Tibial nerve (tissue), 4 donors: ENCODE measurements at places on chromosomes 1 and 21. TPM values are rescaled to one million over a fixed set of nuclear protein-coding genes. Genes with fewer than 3 reads are reported as not detected.
A peak's percentile ranks its signal among the peaks of the same experiment; 100 is the strongest.

DNA sequence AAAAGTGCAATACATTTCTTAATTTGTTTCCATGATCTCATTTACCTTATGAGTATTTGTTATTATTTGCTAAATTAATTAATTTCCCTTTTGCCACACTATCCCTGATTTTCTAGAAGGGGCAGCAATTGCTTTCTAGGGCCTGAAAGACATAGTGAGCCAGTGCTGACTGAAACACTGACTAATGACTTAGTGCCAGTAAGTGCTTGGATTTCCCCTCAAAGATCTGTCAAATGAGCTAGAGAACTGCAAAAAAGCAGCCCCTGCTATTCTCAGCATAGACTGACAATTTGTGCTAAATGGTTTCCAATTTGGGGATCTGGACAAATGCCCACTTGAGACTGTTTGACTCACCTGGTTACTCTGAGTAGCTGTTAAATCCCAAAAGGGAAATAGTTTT, 35.6 kb upstream of the USH2A start:
- H3K27me3 ChIP-seq, result no peaks in the 10 kb centered on the region
- no peak for DNase-seq
- H3K27ac ChIP-seq, result no peak overlapping the region
- no peaks in the 10 kb centered on the region for H3K4me1 ChIP-seq
- H3K4me3 ChIP-seq, result no peak overlapping the region

DNA sequence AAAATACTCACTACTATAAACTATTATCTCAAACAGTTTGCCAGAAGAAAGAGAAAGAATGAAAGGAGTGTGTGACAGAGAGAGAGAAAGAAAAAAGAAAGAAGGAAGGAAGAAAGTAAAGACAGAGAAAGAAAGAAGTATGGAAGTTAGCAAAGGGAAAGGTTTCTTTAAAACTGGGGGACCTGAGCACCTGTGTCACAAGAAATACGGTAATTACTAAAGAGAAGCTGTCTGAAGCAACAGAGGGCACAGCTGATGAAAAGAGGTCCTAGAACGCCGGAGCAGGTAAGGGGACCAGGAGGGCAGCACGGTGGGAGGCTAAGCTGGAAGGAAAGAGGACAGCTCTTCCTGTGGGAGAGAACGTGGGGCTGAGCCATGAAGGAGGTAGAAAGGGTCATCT, 163.6 kb downstream of the DSCAM start:
- no peak overlapping the region for H3K4me3 ChIP-seq
- DNase-seq, result no peak
- no peaks in the 10 kb centered on the region for H3K27me3 ChIP-seq

DNA sequence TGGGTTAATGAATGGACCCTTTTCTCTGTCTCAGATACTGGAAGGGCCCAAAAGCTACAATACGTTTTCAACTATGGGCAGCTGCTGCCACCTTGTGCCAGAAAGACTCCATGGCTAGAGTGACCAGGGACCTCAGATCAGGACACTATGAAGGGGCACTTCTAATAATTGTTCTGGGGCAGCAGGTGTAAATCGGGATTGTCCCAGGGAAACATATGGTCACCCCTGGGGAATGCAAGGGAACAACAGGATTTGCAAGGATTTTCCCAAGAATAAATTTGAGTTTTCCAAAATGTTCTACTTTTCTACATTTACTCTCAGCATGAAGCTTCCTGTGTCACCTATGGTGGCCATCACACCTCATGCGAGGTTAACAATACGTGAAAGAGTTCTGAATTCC, 12.0 kb upstream of the FCAMR start:
- no peaks in the 10 kb centered on the region for H3K4me1 ChIP-seq
- H3K27ac ChIP-seq, result no peak overlapping the region
- H3K27me3 ChIP-seq, result no peaks in the 10 kb centered on the region
- no peaks in the 10 kb centered on the region for H3K36me3 ChIP-seq

DNA sequence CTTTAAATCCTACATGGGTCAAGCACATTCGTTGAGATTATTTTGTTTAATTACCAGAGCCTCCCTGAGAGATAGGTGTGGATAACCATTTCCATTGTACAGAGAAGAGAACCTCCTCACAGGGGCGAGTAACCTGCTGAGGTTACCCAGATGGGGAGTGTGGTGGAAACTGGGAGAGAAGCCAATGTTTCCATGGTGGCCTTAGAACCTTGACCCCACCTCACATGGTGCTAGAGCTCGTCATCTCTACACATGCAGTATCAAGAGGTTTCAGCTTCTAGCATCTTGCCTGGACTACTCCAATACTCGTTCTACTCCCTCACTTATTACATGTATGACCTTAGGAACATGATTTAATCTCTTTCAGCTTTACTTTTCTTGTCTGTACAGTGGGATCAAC, 4.8 kb downstream of the REG4 start:
- no peaks in the 10 kb centered on the region for H3K27me3 ChIP-seq
- no peak for DNase-seq
- H3K4me1 ChIP-seq, result peaks cover 3% of the 10 kb centered on the region

DNA sequence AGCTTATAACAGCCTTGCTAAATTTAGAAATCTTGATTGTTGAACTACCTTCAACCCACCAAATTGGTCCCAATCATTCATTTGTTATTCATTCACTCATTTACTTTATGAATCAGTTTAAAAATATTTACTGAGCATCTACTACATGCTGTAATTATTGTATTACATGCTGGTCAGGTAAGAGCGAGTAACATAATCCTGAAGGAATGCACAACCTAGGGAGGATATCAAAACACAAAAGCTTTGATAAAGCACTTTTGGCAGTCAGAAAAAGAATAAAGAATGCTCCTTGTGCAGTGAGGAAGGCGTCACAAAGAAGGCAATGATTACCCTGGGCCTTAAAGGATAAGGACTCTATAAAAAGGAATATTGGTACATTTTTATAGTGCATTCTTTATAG, 518.9 kb upstream of the NR5A2 start:
- H3K27me3 ChIP-seq, result no peaks in the 10 kb centered on the region
- DNase-seq, result no peak
- no peak overlapping the region for H3K27ac ChIP-seq
- H3K4me1 ChIP-seq, result no peaks in the 10 kb centered on the region
- H3K36me3 ChIP-seq, result no peaks in the 10 kb centered on the region

GRCh38 chr1:33170351-33171274, 11.2 kb downstream of the TRIM62 start:
- H3K27me3 ChIP-seq, result no peaks in the 10 kb centered on the region
- no peaks in the 10 kb centered on the region for H3K4me1 ChIP-seq

DNA sequence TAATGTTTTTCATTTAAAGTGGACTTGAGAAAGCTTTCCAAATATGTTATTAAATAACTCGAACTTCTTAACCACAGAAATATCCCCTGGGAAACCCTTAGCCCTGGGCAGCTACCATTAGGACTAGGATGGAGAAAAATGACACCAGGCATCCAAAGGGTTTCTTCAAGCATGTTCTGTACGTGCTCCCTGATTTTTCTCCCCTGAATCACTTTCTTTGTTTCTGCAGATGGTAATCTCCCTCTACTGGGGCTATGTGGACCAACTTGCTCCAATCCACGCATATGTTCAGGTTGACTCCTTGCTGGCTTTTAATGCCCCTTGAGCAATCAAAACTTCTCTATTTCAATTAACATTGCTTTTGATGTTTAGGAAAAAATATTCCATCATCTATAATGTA, 312.7 kb upstream of the C1orf87 start:
- no peak overlapping the region for H3K4me3 ChIP-seq
- H3K27me3 ChIP-seq, result no peaks in the 10 kb centered on the region
- no peak for DNase-seq
- H3K27ac ChIP-seq, result no peak overlapping the region

DNA sequence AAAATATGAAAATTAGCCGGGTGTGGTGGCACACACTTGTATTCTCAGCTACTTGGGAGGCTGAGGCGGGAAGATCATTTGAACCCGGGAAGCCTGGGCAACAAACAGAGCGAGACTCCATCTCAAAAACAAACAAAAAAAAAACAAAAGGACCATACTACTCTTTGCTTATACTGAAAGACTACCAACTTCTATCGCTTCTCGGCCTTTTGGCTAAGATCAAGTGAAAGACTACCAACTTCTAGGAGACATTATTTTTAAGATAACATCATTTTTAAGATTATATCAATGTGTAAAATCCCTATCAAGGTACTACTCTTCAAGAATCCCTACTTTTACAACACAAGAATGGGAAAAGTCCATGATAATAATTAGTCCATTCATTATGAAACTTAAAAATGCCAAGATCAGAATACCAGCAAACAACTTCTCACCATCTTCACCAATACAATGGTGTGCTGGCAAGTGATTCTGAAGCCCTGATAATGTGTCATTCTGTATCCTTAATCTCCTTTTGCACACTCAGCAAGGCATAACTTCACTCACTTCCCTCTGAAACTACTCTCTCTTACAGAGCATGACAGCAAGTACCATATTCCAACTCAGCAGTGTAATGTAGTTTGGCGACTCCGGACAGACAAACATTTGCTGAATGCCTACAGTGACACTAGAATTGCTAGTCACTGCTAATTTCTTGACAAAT, 1.7 kb downstream of the PTP4A2 start:
- H3K4me1 ChIP-seq, result peaks cover 76% of the 10 kb centered on the region
- H3K4me3 ChIP-seq, result peak overlapping the region; percentile 66
- DNase-seq, result no peak
- H3K36me3 ChIP-seq, result no peaks in the 10 kb centered on the region
- H3K27me3 ChIP-seq, result no peaks in the 10 kb centered on the region

GRCh38 chr1:114695430-114696058, at the start of gene AMPD1:
Gene AMPD1, minus strand, starts transcription at chr1:114695546. Its CDS starts 75 bp downstream, at chr1:114695471.
- no peaks in the 10 kb centered on the region for H3K36me3 ChIP-seq
- no peak within 1 kb of the TSS for H3K4me3 ChIP-seq
- H3K27me3 ChIP-seq, result peaks cover 3% of the 10 kb centered on the region
- no peak for DNase-seq

- H3K27me3 ChIP-seq, result no peaks in the 10 kb centered on the region
- no peak for DNase-seq
- no peak within 1 kb of the TSS for H3K4me3 ChIP-seq
- H3K27ac ChIP-seq, result no peak within 1 kb of the TSS
- H3K36me3 ChIP-seq, result no peaks in the 10 kb centered on the region
- no peaks in the 10 kb centered on the region for H3K4me1 ChIP-seq
These were observed at the start of gene LCE1C for GRCh38 chr1:152806576-152806975. Gene LCE1C, minus strand, starts transcription at chr1:152806651. Its CDS starts 1,173 bp downstream, at chr1:152805478.

DNA sequence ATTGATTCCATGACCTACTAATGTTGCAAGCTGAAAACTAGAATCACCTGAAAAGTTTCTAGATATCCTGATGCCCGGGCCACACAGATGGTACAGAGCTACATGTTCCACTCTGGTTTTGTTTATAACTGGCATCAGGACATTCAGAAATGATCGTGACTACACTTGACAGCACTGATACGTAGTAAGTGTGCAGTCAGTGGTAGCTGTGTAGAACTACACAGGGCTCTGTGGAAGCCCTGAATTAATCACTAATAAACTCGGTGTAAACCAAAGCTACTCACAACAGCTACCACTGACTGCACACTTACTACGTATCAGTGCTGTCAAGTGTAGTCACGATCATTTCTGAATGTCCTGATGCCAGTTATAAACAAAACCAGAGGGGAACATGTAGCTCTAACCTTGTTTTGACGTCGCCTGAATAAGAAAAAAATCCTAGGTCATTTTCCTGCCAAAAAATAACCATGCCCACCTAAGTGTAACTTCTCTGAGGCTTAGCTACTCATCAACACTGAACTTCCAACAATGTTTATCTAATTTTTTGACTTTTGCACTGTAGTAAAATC, 149.7 kb downstream of the TGFBR3 start:
- no peaks in the 10 kb centered on the region for H3K27me3 ChIP-seq
- H3K36me3 ChIP-seq, result no peaks in the 10 kb centered on the region
- no peak for DNase-seq

GRCh38 chr1:117110774-117111173, 10.8 kb downstream of the TRIM45 start:
- no peak overlapping the region for H3K27ac ChIP-seq
- H3K36me3 ChIP-seq, result no peaks in the 10 kb centered on the region
- no peaks in the 10 kb centered on the region for H3K4me1 ChIP-seq
- no peaks in the 10 kb centered on the region for H3K27me3 ChIP-seq

DNA sequence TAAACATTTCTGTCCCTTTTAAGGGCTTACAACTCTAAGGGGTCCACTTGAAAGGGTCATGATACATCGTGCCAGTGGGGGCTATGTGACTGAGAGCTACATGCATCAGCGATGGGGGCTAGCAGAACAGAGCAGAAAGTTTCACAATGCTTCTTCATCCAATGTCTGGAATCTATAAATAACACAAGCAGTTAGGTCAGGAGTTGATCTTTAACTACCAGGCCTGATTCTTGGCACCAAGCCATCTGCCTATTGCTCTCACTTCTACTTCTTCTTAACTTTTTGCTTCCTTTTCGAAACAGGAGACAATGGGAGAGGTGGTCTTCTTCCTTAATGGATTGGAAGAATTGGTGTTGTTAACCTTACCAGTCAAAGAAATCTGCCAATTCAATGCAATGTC, 410.0 kb downstream of the TGFB2 start:
- H3K4me3 ChIP-seq, result no peak overlapping the region
- no peaks in the 10 kb centered on the region for H3K4me1 ChIP-seq
- H3K36me3 ChIP-seq, result no peaks in the 10 kb centered on the region
- DNase-seq, result no peak
- H3K27ac ChIP-seq, result no peak overlapping the region

GRCh38 chr1:188128761-188129160, 1300.0 kb downstream of the PLA2G4A start:
- H3K36me3 ChIP-seq, result no peaks in the 10 kb centered on the region
- no peak for DNase-seq
- H3K4me3 ChIP-seq, result no peak overlapping the region
- no peaks in the 10 kb centered on the region for H3K4me1 ChIP-seq
- no peaks in the 10 kb centered on the region for H3K27me3 ChIP-seq

DNA sequence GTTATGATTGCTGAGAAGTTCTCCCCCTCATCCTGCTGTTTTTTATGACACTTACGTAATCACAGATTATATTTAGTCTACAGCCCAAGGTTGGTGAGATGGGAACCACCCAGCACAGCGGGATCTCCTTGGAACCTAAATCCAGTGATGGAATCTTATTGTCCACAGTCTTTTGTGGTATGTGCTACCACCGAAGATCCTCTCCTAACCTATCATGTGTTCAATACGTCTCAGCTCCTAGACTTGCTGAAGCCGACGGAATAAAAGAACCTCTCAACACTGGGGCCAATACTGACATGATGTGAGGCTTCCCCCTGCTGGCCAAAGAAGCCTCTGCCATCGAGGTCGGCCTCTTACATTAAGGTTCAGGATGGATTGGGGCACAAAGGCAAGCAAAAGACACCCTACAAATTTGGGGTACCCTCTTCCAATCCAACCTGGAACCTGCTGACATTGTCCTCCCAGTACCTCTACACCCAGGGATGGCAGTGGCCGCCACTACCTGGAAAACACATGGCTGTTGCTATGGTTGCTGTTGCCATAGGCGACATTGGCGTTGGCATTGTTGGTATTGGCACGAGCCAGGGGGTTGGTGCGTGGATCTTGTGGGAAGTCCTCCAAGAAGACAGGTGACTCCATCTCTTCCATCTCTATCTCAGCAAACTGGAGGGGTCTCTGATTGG, 19.4 kb upstream of the KIF21B start:
- no peaks in the 10 kb centered on the region for H3K27me3 ChIP-seq
- H3K4me3 ChIP-seq, result no peak overlapping the region
- no peaks in the 10 kb centered on the region for H3K36me3 ChIP-seq
- peak; percentile 70 for DNase-seq

The KRTAP22-1 gene
- total RNA-seq, result not detected

The E2F2 gene
- total RNA-seq, result 0.30 TPM

The ZNF326 gene
- 25.3 TPM for total RNA-seq

The CCDC181 gene
- 1.7 TPM for total RNA-seq

The CHI3L1 gene
- 18.8 TPM for total RNA-seq

The UTP25 gene
- total RNA-seq, result 7.5 TPM

The CLCA1 gene
- not detected for total RNA-seq
